Cardiac muscle cell (in vitro differentiated cells and primary cell): ENCODE measurements at places on chromosomes 3 and 15. TPM values are rescaled to one million over a fixed set of nuclear protein-coding genes. Genes with fewer than 3 reads are reported as not detected.

Gene PLSCR5
- total RNA-seq, result 3.0 and 3.6 TPM in 2 replicates

- DNase-seq, result peak; percentile 63
- H3K4me1 ChIP-seq, result peaks cover 47% of the 10 kb centered on the region
- H3K27ac ChIP-seq, result peak overlapping the region; percentile 40
- H3K4me3 ChIP-seq, result no peak overlapping the region
- H3K27me3 ChIP-seq, result peaks cover 1% of the 10 kb centered on the region
These were observed 325.4 kb downstream of the UACA start for GRCh38 chr15:70437882-70438451.

Gene GLT8D1
- 75.4 and 85.0 TPM in 2 replicates for total RNA-seq

- no peak overlapping the region for H3K4me3 ChIP-seq
- H3K4me1 ChIP-seq, result peaks cover 23% of the 10 kb centered on the region
- no peak for DNase-seq
- no peaks in the 10 kb centered on the region for H3K27me3 ChIP-seq
- H3K27ac ChIP-seq, result no peak overlapping the region
These were observed 16.5 kb downstream of the CCRL2 start for GRCh38 chr3:46423588-46423987.

- no peak for DNase-seq
- H3K4me1 ChIP-seq, result no peaks in the 10 kb centered on the region
- H3K4me3 ChIP-seq, result no peak overlapping the region
- no peak overlapping the region for H3K27ac ChIP-seq
- H3K27me3 ChIP-seq, result no peaks in the 10 kb centered on the region
These were observed 33.3 kb downstream of the TMCO5A start for GRCh38 chr15:37967788-37968187.

DNA sequence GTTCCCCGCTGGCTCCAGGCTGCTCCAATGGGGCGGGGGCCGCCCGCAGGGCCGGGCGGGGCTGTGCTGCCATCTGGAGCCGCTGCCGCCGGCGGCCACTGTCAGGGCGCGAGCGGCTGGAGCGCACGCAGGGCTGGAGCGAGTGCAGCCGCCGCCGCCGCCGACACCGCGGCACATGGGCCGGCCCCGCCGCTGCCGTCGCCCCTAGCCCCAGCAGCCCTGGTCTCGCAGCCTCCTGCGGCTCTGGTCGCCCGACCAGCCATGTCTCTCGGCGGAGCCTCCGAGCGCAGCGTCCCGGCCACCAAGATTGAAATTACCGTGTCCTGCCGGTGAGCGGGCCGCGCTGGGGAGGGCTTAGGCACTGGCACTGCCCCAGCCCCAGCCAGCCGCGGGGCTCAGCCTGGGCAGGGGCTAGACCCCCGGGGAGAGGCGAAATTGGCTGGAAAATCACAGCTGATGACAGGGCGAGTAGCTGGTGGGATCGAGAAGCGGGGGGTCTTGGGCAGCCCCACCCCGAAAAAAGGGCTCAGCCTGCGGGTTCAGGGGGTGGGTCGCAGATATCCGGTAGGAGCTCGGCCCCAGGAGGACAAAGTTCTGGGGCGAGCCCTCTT is at the start of gene CPNE9:
CPNE9 (plus strand) TSS at position 98 of the 611 bp plus-strand sequence; CDS start at position 262, 164 bp downstream.
- peak within 1 kb of the TSS; percentile 26 for H3K4me3 ChIP-seq
- H3K36me3 ChIP-seq, result no peaks in the 10 kb centered on the region
- peak; percentile 20 for DNase-seq
- H3K4me1 ChIP-seq, result peaks cover 4% of the 10 kb centered on the region

Gene CCR3
- not detected in 2 replicates for total RNA-seq

DNA sequence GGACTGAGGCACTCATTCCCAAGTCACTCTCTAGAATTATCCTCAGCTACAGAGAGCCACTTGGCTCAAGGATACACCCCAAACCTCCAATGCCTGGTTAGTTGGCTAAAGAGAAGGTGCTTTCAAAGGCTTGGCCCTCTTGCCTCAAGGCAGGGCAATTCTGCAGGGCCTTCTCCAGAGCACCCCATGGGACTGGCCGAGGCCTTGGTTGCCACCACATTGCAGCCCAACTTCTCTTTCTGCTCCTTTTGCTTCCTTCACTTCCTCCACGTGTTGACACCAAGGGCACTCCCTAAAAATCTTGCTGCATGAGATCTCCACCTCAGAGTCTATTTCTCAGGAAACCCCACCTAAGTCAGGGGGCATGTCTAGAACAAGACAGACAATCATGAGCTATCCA is 36.7 kb downstream of the MEGF11 start:
- DNase-seq, result no peak
- H3K36me3 ChIP-seq, result no peaks in the 10 kb centered on the region
- H3K4me3 ChIP-seq, result no peak overlapping the region
- no peaks in the 10 kb centered on the region for H3K27me3 ChIP-seq
- H3K4me1 ChIP-seq, result no peaks in the 10 kb centered on the region
- H3K27ac ChIP-seq, result no peak overlapping the region

DNA sequence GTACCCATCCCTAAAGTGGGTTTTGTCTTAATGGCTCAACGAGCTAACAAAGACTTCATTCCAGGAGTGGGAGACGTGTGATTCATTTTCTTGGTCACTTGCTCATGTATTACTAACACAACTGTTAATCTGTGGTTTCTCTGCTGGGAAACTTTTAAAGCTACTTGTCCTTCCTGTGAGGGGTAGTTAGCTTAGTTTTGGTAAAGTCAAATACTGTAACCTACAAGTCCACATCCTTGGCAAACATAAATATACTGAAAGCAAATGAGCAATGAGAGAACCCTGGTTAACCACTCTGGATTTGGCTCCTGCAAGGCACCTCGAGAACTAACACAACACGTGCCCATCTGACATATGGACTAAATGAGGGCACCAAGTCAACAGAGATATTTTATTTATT is 19.9 kb downstream of the NOX5 start:
- no peak overlapping the region for H3K4me3 ChIP-seq
- DNase-seq, result peak; percentile 69
- H3K36me3 ChIP-seq, result no peaks in the 10 kb centered on the region
- no peak overlapping the region for H3K27ac ChIP-seq

DNA sequence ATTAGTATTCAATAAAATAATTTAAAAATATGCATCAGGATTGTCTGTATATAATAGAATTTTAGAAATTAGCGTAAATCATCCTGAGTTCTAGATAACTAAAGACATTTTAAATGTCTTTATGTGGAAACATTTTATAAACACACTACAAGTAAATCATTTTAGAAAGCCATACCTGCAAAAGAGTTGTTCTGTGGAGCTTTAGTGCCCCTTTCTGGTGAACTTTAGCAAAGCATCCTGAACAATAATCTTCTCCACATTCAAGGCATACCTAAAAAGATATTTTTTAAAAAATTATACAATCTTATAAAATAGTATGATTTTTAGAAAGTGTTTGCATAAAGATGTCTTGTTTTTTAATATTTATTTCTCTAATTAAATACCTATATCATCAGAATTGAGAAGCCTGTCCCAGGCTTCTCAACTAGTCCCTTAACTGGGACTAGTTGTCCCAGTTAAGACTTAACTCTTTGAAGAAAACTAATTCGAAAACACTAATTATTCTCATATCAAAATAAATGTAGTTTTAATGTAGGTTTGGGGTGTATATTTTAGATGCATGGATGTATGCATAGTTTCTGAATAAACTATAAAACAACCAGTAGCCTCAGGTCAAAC is 29.7 kb downstream of the ZBBX start:
- H3K27me3 ChIP-seq, result no peaks in the 10 kb centered on the region
- no peaks in the 10 kb centered on the region for H3K4me1 ChIP-seq
- H3K36me3 ChIP-seq, result no peaks in the 10 kb centered on the region

DNA sequence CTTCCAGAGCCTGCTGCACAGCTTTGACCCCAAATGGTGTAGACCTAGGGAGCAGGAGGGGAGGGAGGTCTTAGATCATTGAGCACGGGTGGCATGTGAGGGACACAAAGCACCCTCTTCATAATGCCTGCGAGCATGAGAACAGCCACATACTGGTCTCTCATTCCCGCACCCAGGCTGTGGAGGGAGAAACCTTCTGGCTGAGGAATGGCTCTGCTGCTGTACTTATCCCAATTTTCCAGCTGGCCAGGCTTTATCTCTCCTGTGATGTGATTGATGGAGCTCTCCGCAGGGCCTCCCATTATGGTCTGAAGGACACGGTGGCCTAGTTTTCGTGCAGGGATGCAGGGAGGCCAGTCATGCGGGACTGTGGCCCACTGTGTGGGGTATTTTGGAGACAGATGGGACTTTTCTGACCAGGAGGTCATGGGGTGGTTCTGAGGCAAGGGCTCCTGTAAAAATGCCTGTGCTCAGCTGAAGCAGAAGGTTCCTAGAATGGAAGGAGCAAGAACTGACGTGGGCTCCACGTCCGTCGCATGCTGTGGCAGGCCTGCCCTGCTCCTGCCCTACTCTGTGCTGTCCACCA is 251.5 kb downstream of the PLCL2 start:
- no peak overlapping the region for H3K4me3 ChIP-seq
- no peaks in the 10 kb centered on the region for H3K4me1 ChIP-seq
- DNase-seq, result peak; percentile 52
- no peaks in the 10 kb centered on the region for H3K36me3 ChIP-seq
- H3K27ac ChIP-seq, result no peak overlapping the region

DNA sequence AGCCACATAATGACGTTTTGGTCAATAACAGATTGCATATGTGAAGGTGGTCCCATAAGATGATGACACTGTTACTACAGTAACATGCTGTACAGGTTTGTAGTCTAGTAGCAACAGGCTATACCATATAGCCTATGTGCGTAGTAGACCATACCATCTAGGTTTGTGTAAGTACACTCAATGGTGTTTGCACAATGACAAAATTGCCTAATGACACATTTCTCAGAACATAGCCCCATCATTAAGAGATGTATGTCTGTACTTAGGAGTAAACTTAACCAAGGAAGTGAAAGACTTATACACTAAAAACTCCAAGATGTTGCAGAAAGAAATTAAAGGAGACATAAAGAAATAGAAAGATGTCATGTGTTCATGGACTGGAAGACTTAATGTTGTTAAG is 66.2 kb downstream of the RPLP1 start:
- H3K27ac ChIP-seq, result no peak overlapping the region
- H3K27me3 ChIP-seq, result peaks cover 30% of the 10 kb centered on the region
- H3K36me3 ChIP-seq, result no peaks in the 10 kb centered on the region
- no peaks in the 10 kb centered on the region for H3K4me1 ChIP-seq

Gene CKMT1B
- 1.5 and 3.8 TPM in 2 replicates for total RNA-seq

DNA sequence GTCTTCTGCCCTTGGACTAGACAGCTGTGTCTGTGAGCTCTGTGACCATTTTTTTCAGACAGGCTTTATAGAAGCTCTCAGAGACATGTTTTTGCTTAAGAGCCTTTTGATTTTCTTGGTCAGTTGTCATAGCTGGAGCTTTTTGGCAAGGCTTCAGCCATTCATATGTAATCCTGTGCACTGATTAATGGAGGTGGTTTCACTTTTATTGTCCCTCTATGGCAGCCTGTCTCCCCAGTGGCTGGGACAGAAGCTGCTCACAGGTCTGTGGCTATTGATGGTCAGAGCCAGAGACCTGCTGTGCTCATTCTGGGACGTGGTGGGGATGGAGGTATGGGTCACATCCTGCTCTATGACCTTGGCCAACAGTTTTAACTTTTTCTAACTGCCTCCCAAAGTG is 226.6 kb upstream of the LRRFIP2 start:
- no peaks in the 10 kb centered on the region for H3K36me3 ChIP-seq
- H3K4me3 ChIP-seq, result no peak overlapping the region
- H3K27me3 ChIP-seq, result no peaks in the 10 kb centered on the region
- no peaks in the 10 kb centered on the region for H3K4me1 ChIP-seq
- no peak overlapping the region for H3K27ac ChIP-seq

Gene GOLGA8S
- 0.04 TPM in 1 of 2 replicates, not detected in the other for total RNA-seq

DNA sequence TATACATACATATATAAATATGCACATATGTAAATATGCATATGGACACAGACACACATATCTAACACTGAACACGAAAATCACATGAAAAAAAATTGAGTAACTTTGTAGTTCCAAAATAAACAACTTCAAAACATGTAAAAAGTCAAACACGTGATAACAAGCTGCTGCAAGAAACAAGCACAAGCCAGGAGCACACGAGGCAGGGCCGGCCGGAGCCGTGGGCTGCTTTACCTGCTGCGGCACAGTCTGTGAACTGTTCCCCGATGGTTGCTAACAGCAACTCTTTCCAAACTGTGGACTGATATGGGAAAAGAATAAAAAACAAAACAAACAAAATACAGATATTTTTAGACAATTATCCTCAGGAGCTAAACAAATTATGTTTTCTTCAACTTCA is 31.6 kb downstream of the EIF4E3 start:
- no peak overlapping the region for H3K27ac ChIP-seq
- no peaks in the 10 kb centered on the region for H3K27me3 ChIP-seq
- H3K36me3 ChIP-seq, result no peaks in the 10 kb centered on the region
- DNase-seq, result no peak
- H3K4me3 ChIP-seq, result no peak overlapping the region

Gene LSAMP
- total RNA-seq, result 4.8 and 6.0 TPM in 2 replicates

Gene MKRN3
- not detected in 2 replicates for total RNA-seq

GRCh38 chr3:51242939-51243338 is 142.2 kb upstream of the MANF start:
- H3K36me3 ChIP-seq, result no peaks in the 10 kb centered on the region
- DNase-seq, result no peak
- H3K27me3 ChIP-seq, result no peaks in the 10 kb centered on the region
- H3K4me3 ChIP-seq, result no peak overlapping the region

DNA sequence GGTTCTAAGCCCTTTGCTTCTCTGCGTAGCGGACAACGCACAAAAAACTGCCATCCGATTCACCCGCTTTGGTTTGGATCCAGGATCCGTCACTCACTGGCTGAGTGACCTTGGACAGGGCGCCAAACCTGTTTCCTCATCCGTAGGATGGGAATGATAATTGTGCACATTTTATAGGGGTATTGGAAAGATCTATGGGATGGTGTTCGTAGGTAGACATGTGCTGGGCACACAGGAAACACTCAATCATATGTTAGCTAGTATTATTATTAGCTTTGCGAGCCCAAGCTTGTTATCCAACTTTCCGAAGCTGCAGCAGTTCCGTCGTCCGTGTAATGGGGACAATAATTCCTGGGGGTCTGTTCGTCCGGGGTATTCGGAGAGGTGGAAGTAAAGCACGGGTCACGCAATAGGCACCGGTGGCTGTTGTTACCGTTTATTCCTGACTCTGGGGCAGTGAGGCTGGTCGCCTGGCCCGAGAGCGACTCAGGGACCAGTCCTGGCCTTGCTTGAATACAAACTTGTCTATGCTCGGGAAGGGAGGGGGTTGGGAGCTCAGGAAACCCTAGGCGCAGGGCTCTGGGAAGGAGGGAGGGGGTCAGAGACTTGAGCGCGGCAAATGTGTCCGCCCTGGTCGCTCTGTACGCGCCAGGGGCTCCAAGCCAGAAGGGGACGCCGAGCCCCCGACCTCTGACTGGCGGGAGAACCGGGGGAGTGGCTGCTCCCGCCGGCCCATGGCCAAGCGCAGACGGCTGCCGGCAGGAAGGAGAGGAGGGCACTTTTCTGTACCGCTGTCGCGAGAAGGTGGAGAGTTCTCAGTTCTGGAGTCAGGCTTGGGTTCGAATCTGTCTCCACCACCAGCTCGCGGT is 1.3 kb downstream of the SPSB4 start:
- peaks cover 7% of the 10 kb centered on the region for H3K27me3 ChIP-seq
- peak; percentile 89 for DNase-seq
- no peaks in the 10 kb centered on the region for H3K36me3 ChIP-seq
- peaks cover 36% of the 10 kb centered on the region for H3K4me1 ChIP-seq
- H3K4me3 ChIP-seq, result peak overlapping the region; percentile 86

- H3K4me3 ChIP-seq, result no peak overlapping the region
- H3K27ac ChIP-seq, result no peak overlapping the region
- DNase-seq, result peak; percentile 41
These were observed 152.7 kb downstream of the IL20RB start for GRCh38 chr3:137110392-137110996.
